ENCODE measurements at places on chromosomes 4 and X. TPM values are rescaled to one million over a fixed set of nuclear protein-coding genes. Genes with fewer than 3 reads are reported as not detected.

Gene CXCL6
- total RNA-seq, result not detected

Gene PWWP3B
- total RNA-seq, result not detected

Gene CT45A10
- not detected for total RNA-seq

Gene EDA
- 0.73 TPM for total RNA-seq

Gene PUDP
- 15.3 TPM for total RNA-seq

Gene FDCSP
- not detected for total RNA-seq

Gene NEIL3
- 18.6 TPM for total RNA-seq

Gene S100P
- 2.1 TPM for total RNA-seq

Gene MAP7D3
- total RNA-seq, result 16.8 TPM

Gene RADX
- 14.7 TPM for total RNA-seq

DNA sequence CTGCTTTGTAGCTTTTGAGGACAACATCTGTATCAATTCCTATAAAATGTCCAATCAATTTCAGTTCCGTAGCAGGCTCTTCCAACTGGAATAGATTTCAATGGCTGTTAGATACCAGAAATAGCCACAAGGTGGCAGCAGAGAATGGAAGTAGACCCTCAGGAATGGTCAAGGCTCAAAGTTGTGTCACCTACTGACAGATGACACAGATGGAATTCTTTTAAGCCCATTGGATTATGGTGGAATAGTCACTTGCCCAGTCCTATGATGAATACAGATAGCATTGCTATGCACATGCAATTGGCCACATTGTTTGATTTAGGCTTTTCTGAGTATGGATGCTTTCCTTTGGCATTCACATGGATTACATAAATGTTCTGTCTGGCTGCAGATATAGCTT lies 130.4 kb upstream of the RADX start:
- DNase-seq, result peak; percentile 36

- no peak for DNase-seq
Observed at GRCh38 chr4:158604369-158604768, 67.3 kb downstream of the C4orf46 start.

GRCh38 chr4:94814237-94814636 lies 56.5 kb downstream of the BMPR1B start:
- no peak for DNase-seq

- DNase-seq, result no peak
Observed at GRCh38 chr4:857461-857860, 31.5 kb upstream of the CPLX1 start.

- no peak for DNase-seq
Observed at GRCh38 chr4:110361921-110362320, 114.0 kb upstream of the ENPEP start.

GRCh38 chr4:137601934-137602333 lies 69.6 kb upstream of the PCDH18 start:
- DNase-seq, result no peak

DNA sequence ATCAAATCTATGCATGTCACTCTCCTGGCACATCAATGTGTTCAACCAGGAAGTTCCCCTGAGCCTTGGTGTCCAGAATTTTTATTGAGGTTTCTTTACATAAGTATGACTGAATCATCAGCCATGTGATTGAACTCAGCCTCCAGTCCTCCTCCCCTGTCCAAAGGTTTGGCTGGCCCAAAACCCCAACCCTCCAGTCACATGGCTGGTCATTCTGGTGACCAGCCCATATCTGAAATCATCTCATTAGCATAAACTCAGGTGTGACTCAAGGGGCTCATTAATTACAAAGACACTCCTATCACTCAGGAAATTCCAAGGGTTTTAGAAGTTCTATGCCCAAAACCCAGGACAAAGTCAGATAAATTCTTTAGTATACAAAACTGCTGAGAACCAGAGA lies 20.6 kb upstream of the SUPT20HL2 start:
- DNase-seq, result no peak

- DNase-seq, result no peak
Observed at GRCh38 chr4:89316211-89316610, 8.6 kb upstream of the GPRIN3 start.

GRCh38 chr4:22850055-22850454 lies 157.3 kb downstream of the GBA3 start:
- no peak for DNase-seq

GRCh38 chr4:89101256-89102161 lies 9.8 kb upstream of the TIGD2 start:
- peak; percentile 16 for DNase-seq

DNA sequence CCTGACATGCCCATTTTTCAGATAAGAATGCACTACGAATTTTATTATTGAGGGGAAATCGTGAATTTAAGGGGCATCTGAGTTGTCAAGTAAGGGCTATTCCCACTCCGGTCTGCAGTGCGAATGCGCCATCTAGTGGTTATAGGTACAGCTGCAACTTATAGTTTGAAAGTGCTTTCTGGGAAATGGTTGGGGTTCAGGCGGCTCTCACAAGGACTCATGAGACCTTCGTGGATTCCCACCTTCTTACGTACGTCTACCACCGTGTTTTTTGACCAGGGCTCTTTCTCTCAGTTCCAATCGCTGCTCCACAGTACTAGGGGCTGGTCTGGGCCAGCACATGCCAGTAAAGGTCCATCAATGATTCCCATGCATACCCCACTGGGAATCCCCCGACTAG lies 12.3 kb downstream of the MSL3 start:
- peak; percentile 61 for DNase-seq

DNA sequence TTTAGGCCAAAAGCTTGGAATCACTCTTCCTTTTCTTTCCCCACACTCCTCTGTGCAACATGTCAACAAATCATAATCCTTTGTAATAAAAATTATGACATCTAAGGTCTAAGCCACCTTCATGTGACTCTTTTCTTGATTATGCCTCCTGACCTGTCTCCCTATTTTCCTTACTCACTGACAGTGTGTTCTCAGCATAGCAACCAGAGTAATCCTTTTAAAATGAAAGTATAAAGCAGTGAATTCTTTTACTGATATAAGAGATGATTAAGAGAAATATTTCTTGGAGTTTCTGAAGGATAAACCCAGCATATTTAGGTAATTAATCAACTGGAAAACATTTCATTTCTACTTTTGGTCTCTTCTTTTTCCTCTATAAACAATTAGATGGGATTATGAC lies 44.7 kb downstream of the USO1 start:
- DNase-seq, result no peak

GRCh38 chr4:150087006-150087405 lies 8.8 kb downstream of the DCLK2 start:
- DNase-seq, result no peak

Measured in activated CD4-positive, alpha-beta T cell treated with anti-CD3 and anti-CD28 coated beads for 36 hours (primary cell).